H4 (cell line): ENCODE measurements at places on chromosomes 7 and 10. TPM values are rescaled to one million over a fixed set of nuclear protein-coding genes. Genes with fewer than 3 reads are reported as not detected.

DNA sequence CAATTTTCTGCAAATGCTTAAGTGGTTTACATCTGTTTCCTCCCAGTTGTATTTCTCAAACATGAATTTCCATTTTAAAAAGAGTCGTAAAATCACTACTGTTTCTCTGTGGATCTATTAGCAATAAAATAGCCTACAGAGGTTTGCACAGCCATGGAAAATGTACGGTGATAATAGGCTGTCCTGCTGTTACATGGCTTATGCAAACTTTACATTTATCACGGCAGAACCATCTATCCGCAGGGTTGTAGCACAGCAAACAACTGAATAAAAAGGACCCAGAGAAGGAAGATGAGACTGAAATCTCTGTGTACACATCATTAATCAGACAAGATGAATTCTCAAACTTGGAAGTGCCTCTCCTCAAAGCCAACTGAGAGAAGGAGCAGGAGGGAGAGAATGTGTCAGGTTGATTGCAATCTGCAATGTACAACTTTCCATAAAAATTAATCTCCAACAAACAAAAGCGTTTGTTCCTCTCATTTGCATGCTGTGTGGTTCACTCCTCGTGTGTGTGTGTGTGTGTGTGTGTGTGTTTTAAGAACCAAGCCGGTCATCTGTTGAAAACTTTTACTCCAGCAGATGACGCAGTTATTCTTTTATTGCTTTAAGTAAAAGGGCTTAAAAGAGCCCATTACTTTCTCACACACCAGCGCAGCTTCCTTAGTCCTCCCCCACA, 279.3 kb downstream of the SKAP2 start:
- no peak for DNase-seq

GRCh38 chr7:131090188-131090587, 237.5 kb upstream of the MKLN1 start:
- no peak for DNase-seq

GRCh38 chr7:48426966-48427555, 255.8 kb downstream of the ABCA13 start:
- no peak for DNase-seq

DNA sequence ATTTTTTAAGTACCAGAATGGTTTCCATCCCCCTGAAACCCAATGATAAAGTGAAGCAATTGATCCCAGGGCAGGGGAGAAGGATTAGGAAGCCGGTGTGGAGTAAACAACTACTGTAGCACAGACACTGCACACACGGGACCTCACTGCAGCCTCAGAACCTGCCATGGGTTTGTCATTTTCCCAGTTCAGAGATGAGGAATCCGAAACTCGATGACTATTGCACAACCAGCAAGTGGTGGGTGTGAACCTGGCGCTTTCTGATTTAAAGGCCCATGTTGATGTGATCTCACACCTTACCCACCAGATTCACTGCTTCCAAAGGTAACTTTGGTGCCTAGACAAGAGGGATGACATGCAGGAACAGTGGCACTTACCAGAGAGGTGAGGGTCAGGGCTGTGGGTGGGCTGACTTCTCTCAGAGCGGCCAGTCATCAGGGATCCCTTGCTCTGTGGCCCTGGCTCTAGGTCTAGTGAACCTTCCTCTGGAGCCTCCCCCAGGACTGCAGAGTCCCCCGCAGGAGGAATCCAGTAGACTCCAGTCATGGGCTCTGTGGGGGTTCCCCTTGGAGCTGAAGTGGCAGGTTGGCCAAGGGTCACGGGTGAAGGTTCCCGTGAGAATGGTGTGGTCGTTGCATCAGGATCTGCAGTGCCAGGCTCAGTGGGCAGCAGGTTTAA, 62.8 kb downstream of the PKD1L1 start:
- DNase-seq: no peak

DNA sequence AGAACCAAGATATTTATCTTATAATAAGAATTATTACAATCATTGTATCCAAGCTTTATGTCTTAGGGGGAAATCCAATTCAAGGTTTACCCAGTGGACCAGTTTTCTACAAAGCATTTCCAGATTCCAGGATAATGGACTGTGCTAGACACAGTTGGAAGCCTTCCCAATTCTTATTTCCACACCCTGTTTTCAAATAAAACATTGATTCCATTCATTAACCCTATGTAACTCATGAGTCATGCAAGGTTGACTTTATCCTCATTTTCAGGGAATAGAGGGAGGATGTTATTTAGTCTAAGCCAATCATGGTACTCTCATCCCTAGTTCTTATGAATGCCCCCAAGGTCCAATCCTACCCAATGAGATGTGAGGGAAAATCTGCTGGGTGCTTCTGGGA, 145.7 kb downstream of the RNLS start:
- DNase-seq: no peak

DNA sequence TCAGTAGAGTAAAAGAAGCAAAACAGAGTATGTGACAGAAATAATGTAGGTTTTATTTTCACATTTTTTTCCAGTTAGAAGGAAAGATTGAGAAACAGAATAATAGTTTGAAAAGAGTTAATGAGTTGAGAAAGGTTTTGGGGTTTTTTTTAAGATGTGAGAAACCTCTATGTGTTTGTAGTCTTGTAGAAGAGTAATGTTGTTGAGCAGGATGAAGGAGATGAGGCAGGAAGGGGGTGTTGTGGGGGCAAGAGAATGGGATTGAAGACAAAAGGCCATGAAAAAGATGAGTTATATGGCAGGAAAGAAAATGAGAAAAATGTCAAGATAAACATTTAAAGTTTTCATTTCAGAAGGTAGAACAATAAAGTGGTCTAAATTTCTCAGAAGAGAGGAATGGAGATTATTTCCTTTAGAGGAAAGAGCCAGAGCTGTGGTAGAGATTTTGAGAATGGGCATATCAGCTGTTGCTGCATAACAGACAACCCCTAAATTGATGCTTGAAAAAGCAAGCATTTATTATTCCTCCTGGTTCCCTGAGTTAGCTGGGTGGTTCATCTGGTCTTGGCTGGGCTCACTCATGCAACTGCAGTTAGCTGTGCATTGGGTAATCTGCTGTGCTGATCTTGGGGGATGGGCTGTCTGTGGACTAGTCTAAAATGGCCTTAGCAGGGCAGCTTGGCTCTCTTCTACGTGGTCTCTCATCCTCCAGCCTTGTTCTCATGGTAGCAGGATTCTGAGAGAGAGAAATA, 27.1 kb downstream of the PCGF5 start:
- DNase-seq: no peak

DNA sequence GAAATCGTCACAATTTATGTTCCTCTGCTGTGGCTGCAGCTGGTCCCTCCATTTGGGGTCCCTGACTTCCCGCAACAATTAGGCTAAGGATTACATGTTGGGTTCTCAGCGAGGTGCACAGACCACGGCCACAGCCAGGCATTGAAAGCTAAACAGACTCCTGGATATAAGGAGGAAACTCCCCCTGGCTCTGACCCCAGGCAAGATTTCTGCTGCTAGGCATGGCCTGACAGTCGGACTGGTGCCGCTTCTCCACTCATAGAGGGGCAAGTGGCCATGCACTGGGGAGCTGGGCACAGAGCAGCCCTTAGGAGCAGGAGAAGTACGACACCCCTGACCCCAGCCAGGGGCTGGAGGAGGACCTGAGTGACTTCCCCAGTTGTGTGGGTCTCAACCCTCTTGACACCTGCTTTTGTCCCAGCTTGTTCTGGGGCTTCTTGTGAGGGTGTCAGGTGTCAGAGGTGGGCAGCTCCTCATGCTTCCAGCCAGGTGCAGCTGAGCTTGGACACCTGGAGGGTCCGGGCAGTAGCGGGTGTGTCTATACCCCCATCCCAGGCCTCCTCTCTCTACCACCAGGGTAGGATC, 38.3 kb downstream of the TSPAN15 start:
- no peak for DNase-seq

DNA sequence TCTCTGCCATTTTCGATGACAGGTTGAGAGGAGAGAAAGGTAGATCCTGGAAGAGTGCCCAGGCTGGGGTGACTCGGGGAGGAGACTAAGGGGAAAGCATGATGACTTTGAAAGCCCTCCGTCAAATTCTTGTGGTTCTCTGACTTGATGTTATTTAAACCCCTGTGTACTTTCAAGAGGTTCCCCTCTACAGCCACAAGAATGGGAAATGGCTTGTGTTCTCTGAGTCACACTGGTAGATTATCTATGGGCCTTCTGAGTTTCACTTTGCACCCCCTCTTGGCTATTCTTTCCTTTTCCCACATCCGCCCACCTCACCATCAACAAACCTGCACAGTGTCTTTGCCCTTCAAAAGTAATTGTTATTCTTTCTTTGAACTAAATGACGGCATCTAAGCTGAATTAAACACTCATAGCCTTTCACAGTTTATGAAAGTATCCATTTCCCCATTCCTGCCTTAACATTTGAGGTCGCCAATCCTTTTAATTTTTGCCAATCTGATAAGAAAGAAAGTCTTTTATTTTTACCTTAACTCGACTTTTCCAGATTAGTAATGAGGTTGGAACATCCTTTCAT, 24.1 kb downstream of the PRF1 start:
- peak; percentile 88 for DNase-seq

DNA sequence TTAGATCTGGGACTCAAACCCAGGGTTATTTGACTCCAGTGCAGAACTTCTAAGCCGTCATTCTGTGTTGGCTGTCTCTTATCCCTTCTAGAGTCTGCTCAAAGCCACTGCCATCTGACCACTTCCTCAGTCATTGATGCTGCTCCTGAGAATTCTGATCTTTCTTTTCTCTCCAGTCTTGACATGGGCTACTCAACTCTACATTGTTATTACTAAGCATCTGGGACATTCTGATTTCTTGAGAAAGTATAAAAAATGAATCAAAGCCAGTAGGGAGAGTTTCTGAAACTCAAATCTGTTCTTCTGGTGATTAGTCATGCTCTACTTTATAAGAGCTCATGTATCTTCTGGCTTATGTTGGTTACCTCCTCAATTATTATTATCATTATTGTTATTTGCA, 48.7 kb downstream of the ANK3 start:
- DNase-seq: no peak

Gene SLC26A5
- total RNA-seq: not detected in 2 replicates
